Naive thymus-derived CD4-positive, alpha-beta T cell (primary cell): ENCODE measurements at places on chromosomes 5 and 9. TPM values are rescaled to one million over a fixed set of nuclear protein-coding genes. Genes with fewer than 3 reads are reported as not detected.

DNA sequence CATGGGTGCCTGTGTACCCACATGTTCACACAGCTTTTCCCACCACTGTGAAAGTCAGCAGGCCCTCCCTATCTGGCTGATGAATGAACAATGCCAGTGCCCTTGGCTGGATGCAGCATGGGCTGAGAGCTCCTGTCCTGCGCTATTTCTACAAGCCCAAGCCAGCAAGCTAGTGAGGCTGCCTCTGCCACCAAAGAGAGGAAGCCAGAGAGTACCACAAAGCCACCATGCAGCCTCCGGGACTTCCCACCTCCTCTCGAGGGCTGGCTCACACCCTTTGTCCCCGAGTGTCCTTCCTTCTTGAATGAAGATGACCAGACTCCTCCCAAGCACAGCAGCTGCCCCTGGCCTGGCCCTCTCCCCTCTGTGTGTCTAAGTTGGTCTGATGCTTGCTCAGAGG is 76.5 kb downstream of the SH3PXD2B start:
- no peaks in the 10 kb centered on the region for H3K36me3 ChIP-seq
- H3K4me3 ChIP-seq, result no peak overlapping the region
- H3K27ac ChIP-seq, result no peak overlapping the region
- H3K4me1 ChIP-seq, result no peaks in the 10 kb centered on the region
- no peak for DNase-seq

DNA sequence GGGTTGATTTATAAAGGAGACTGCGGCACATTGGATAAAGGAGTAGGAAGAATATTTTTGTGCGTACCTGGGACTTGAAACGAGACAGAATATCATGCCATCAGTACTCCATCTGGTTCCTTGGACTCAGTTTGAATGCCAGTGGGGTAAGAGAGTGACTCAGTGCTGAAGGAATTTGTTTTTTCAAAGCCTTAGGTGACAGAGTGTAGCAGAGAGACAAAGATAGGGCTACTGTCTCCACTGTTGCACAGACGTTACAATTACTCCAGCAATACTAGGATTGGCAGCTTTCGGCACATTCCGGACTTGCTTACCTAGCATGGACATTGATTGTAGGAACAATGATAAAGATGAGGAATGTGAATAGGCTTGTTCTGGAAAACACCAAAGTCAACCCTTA is 250.7 kb downstream of the KCTD16 start:
- no peak overlapping the region for H3K27ac ChIP-seq
- no peaks in the 10 kb centered on the region for H3K4me1 ChIP-seq
- H3K36me3 ChIP-seq, result no peaks in the 10 kb centered on the region

DNA sequence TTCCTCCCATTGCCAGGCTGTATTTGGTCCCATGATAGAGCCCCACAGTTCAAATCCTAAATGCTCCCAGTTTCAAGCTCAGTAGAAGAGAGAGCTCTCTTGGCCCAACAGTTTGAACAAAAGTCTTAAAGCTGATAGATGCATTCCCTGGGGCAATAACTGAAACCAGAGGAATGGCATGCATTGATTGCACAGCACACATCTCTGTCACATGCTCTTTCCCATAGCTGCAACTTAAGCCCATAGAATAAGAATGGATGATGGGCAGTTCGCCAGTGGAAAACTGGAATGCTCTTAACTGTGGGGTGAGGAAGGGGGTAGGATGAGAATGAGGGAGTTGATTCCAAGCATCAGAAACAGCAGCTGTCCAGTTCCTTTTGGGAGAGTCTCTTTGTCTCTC is 1942.4 kb upstream of the WWC1 start:
- no peak overlapping the region for H3K4me3 ChIP-seq
- H3K36me3 ChIP-seq, result no peaks in the 10 kb centered on the region
- no peaks in the 10 kb centered on the region for H3K4me1 ChIP-seq
- no peak overlapping the region for H3K27ac ChIP-seq
- no peaks in the 10 kb centered on the region for H3K27me3 ChIP-seq
- DNase-seq, result no peak

The SMIM3 gene
- 7.9 TPM for total RNA-seq
